ENCODE measurements at places on chromosomes 3 and 15. TPM values are rescaled to one million over a fixed set of nuclear protein-coding genes. Genes with fewer than 3 reads are reported as not detected.

DNA sequence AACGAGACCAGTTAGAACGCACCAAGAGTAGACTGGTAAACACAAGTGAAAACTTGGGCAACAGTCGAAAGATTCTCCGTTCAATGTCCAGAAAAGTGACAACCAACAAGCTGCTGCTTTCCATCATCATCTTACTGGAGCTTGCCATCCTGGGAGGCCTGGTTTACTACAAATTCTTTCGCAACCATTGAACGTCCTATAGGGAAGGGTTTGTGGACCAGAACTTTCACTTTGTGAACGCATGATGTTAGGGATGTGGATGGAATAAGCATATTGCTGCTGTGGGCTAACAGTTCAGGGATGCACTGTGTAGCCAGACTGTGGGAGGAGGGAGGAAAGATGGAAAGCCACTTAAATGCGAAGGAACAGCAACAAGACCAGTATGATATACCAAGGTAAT, 34.9 kb upstream of the TBC1D23 start:
- DNase-seq: no peak

DNA sequence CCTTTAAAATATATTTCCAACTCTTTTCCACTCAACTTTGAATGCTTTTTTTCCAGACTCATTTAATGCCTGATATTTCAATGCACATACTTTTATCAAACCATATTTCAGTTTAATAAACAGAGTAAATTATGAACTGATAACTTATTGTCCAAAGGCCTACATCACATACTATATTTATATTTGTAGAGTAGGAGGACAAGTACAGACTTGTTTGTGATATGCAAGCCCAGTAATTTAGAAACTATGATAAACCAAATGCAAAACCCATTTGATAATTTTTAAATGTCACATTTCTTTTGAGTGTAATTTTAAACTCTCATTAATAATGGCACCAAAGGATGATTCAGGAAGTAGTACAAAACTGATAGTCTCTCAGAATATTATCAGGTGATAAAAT, 3.3 kb downstream of the RFX7 start:
- DNase-seq: no peak

GRCh38 chr3:136186344-136186743, 9.8 kb downstream of the MSL2 start:
- peak; percentile 29 for DNase-seq

DNA sequence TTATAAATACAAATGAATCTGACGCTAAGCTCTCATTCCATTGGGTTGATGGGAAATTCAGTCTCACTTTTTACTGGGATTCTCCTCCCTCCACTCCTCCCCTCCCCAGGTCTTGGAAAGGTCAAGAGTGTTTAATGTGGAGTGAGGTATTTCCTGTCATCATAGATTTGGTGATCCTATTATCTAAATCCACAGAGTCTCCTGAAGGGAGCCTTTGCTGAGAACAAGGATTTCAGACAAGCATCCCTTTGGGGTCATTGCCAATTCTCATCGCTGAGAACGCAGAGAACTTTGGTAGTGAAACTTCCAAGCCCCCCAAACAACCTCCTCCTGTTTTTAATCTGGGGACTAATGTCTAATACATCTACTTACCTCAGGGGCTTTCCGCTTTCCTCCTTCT, 297.9 kb downstream of the OTOL1 start:
- no peak for DNase-seq

GRCh38 chr3:73863546-73864079, 238.9 kb upstream of the PDZRN3 start:
- DNase-seq: no peak

DNA sequence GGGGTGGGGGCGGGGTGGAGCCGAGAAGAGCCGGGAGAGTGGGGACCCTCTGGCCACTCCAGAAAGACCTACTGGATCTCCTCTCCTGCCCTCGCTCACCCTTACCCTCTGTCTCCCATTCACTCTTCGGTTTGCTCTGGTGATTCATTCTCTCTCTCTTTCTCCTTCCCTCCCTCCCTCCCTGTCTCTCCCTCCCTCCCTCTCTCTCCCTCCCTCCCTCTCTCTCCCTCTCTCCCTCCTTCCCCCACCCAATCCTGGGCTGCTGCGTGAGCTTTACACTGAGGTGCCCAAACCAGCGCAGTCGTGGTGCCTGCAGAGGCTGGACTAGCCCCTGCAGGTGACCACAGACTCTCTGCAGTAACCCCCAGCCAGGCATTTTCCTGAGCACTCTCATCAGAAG, 32.2 kb upstream of the ADAMTS17 start:
- no peak for DNase-seq

DNA sequence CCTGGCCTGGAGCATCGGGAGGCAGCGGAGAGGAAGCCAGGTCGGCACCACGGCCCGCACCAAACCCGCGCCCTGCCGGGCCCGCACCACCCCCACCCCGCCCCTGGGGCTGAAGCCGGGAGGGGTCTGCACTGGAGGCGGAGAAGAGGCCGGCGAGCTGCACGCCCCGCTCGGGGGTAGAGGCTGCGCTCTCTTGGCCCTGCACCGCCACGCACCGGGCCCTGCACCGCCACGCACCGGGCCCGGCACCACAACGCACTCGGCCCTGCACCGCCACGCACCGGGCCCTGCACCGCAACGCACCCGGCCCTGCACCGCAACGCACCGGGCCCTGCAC, 41.4 kb downstream of the MUC20 start:
- DNase-seq: no peak

- DNase-seq: peak; percentile 48
These were observed 164.0 kb downstream of the IL20RB start for GRCh38 chr3:137121704-137122314.

DNA sequence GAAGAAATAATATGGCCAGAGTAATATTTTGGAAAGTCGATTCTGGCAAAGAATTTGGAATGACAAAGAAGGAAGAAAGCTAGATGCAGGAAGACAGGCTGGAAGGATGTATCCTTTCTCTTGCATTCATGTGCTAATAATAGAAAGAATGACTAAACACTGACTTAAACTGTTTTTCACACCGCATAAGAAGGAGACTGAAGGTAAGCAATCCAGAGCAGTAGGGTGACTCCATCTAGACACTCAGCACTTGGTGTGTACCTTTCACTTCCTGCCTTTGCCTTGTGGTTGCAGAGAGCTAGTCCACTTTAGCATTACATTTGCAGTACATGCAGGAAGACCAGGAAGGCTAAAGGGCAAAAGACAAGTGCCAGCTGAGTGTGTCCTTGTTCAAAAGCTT, 234.6 kb downstream of the RBMS3 start:
- peak; percentile 88 for DNase-seq

DNA sequence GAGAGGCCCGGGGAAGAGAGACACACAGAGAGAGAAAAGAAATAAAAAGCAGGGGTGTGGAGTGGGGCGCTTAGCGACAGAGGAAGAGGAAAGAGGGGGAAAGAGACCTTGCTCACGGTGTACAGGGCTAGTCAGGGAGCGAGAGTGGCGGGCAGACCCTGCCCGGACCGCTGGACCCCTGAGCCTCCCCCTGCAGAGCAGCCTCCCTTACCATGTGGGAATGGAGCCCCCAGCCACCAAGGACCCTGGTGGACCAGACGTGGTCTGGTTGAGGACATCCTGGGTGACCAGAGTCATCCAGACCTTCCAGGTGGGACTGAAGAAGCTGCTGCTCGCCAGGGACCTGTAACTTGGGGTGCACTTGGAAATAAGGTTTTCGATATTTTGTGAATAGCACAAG, 129.6 kb downstream of the CHSY1 start:
- DNase-seq: no peak

GRCh38 chr3:141227752-141228151, 3.9 kb upstream of the PXYLP1 start:
- DNase-seq: no peak

DNA sequence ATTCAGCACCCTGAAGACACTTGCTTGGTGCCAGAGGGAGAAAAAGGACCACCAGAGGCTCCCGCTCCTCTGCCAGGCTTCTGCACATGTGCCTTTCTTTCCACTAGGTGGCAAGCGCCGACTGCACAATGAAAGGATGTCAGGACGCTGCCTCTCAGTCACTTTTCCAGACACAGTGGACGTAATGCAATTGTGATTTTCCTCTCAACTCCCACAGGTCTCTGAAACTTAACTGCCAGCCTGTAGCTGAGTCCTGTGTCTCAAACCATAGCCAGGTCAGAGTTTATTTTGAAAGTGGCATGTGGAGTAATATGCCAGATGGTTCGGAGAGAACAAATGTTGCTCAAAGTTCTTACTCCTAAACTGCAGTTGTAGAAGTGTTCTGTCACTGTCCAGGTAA, 162.9 kb downstream of the ITPR1 start:
- peak; percentile 66 for DNase-seq

- no peak for DNase-seq
These were observed 10.2 kb downstream of the GAP43 start for GRCh38 chr3:115633467-115633866.

DNA sequence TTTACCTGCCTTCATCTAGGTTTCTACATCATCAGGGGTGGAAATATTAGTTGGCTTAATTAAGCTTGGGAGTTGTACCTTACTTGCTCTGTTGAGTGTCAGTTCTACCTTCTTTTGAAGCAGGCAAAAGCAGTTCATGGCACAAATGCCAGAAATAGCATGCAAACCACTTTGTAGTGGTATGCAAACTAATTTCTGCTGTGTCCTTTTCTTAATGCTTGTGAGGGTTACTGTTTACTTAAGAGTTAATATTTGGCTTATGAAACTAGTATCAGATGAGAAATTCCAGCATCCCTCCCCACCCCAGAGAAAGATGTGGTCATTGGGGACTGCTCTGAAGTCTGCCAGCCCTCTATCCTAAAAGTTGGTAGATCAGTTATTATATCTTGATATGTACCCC, 7.1 kb downstream of the ATP2C1 start:
- DNase-seq: peak; percentile 27

- DNase-seq: no peak
These were observed 69.4 kb downstream of the SRGAP3 start for GRCh38 chr3:9179826-9180763.

GRCh38 chr3:129386984-129387383, 41.5 kb downstream of the EFCAB12 start:
- no peak for DNase-seq

DNA sequence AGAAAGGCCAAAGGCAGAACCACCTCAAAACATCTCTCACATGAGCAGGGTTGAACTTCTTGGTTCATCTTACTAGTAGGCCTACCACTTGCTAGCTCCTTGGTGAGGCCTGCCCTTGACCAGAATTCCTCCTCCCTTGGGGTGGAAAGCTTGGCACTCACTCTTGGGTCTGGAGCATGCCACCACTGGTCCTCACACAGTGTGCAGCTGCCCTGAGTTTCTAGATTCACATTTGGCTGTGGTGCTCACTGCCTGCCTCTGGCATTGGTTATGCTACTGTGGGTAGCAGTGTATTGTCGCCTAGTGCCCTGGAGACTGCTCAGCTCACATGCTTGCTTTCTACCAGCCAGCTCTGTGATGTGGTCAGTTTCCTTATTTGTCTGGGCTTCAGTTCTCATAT, 23.7 kb downstream of the OXNAD1 start:
- no peak for DNase-seq

- peak; percentile 51 for DNase-seq
These were observed 31.7 kb downstream of the PLSCR4 start for GRCh38 chr3:146218880-146219866.

DNA sequence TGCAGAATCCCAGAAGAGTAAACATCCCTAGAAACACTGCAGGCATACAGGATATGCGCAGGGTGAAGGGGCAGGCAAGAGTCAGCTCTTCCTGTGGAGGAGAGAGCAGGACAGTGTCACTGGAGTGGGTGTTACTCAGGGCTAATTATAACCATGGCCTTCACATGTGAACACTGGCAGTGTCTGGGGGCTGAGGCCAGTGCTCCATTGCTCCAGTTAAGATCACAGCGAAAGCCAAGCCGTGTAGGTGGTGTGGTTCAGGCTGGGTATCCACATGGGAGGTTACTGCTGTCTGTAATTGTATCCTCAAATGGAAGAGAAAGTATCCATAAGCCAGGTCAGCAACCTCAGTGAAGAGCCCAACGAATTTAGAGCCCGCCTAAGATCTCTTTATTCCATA, 84.6 kb downstream of the MESD start:
- DNase-seq: no peak

- DNase-seq: no peak
These were observed 44.5 kb downstream of the SNAPC5 start for GRCh38 chr15:66452971-66453580.

GRCh38 chr3:138282836-138283235, 46.8 kb downstream of the NME9 start:
- DNase-seq: no peak

DNA sequence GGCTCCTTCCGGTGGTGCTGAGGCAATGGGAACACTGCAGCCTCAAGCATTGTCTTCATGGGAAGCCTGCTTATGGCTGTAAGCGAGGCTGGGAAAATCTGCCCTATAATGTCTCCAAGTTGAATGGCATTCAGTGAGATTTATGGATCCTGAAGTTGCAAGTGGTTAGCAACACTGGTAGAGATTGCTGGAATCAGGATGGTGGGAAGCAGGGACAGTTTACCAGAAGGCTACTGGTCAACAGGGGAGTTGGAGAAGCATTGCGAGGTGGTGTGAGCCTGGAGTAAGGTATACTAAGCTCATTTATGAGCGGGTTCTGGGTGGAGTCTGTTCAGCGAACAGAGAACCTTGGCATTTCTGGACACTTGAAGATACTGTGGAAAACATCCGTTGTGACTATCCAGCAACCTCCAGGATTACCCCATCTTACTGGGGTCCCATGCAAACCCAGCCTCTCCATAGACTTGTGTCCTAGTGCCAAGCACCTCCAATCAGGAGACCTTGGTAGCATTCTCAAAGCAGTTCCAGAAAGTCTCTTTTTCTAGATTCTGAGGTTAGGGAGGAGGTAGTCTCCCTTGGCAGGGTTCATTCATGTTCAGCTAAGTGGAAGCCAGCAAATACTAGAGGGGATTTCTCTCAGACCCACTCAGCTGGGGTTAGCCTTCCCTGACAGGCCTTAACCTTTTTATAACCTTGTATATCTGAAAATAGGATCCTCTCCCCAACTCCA, 7.3 kb downstream of the RPSA start:
- no peak for DNase-seq

DNA sequence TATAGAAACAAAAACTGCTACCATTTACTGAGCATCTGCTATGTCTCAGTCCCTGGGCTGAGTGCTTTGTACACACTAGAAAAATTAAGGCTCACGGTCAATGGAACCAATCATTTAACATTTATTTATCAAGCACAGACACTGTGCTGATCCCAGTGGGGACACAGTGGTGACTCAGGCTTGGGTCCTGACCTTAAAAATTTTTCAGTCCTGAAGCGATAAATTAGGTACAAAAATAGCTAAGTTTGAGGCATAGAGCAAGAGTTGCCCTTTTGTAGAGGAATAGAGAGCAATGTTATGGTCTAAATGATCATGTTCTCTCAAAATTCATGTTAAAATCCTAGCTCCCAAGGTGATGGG, 85.1 kb downstream of the CRYGS start:
- no peak for DNase-seq

IL16 gene
- total RNA-seq: not detected

EHHADH gene
- 4.5 TPM for total RNA-seq

FBXO45 gene
- 26.6 TPM for total RNA-seq

PSTPIP1 gene
- not detected for total RNA-seq

NR1I2 gene
- total RNA-seq: not detected

CYP8B1 gene
- total RNA-seq: not detected

PARP15 gene
- not detected for total RNA-seq

PCLAF gene
- total RNA-seq: 90.7 TPM

MORC1 gene
- total RNA-seq: 0.02 TPM

STRIT1 gene
- not detected for total RNA-seq

GOLGA8S gene
- total RNA-seq: not detected

GOLGA8R gene
- total RNA-seq: 0.86 TPM

TF gene
- total RNA-seq: not detected

SMAD6 gene
- 12.7 TPM for total RNA-seq

TMPRSS7 gene
- total RNA-seq: not detected

EFCC1 gene
- not detected for total RNA-seq

TNFAIP8L3 gene
- total RNA-seq: 1.3 TPM

XCR1 gene
- not detected for total RNA-seq

SLC30A4 gene
- 3.3 TPM for total RNA-seq

ARHGAP11A gene
- 34.8 TPM for total RNA-seq

Measured in M059J (cell line).